Right lung (tissue), 10 donors: ENCODE measurements at places on chromosomes 13 and 19.
A peak's percentile ranks its signal among the peaks of the same experiment; 100 is the strongest.

- no peak for DNase-seq
Measured at GRCh38 chr19:2150794-2151338, 500 bp downstream of the AP3D1 start.

GRCh38 chr13:28684257-28684656 is 25.3 kb downstream of the POMP start:
- DNase-seq: no peak

DNA sequence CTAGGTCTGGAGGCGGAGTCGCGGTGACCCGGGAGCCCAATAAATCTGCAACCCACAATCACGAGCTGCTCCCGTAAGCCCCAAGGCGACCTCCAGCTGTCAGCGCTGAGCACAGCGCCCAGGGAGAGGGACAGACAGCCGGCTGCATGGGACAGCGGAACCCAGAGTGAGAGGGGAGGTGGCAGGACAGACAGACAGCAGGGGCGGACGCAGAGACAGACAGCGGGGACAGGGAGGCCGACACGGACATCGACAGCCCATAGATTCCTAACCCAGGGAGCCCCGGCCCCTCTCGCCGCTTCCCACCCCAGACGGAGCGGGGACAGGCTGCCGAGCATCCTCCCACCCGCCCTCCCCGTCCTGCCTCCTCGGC is at the start of gene SLC5A5:
Gene SLC5A5, plus strand, starts transcription at position 68 of the 373 bp plus-strand sequence. CDS start 375 bp downstream, outside the sequence.
- DNase-seq: no peak

DNA sequence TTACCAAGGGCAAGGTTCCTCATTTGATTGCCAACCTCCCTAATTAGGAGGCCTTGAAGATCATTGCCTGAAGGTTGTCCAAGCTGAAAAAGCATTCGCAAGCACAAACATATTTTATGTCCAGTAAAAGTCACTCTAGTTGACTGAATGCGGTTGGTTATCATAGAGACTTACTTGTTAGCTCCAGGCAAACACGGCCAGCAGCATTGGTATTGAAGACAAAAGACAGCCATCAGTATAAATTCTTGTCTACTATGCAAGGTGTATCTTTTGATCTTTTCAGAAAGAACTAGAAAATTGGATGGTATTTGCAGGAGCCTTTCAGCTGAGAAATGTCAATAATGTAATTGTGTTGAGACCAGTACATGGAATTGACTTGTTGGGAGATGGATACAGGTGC is 129.9 kb downstream of the GPC6 start:
- no peak for DNase-seq

DNA sequence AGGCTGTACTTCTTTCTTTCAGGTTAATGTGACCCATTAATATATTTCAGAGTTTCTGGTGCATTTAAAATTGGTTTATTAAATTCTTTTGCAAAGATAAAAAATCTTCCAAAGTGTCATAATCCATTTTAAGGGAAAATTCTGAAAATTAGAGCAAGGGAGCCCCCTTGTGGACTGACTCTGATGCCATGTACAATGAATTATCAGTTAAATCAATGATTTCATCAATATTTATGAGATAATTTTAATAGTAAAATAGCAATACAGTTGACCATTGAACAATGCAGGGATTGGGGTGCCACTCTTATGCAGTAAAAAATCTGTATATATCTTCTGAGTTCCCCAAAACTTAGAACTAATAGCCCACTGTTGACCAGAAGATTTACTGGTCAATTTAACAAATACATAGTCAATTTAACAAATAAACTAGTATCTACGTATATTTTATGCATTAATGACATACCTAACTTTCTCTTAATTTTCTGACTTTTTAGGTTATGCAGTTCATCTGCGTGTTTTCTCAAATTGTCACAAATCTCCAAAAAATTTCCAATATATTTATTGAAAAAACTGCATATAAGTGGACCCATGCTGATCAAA is 479.1 kb upstream of the MIR17HG start:
- peak; percentile 18 for DNase-seq

- DNase-seq: no peak
Measured at GRCh38 chr19:14369399-14370168, 11.7 kb upstream of the ADGRE5 start.

GRCh38 chr19:12801466-12802266 is at the start of the genes PRDX2 and THSD8:
TSS of gene PRDX2 (minus strand) at chr19:12801800. CDS start at chr19:12801261, 539 bp downstream.
TSS of gene THSD8 (plus strand) at chr19:12802069. CDS start at chr19:12802072, 3 bp downstream.
- peak; percentile 61 for DNase-seq
